ENCODE measurements at places on chromosomes 5 and 9. TPM values are rescaled to one million over a fixed set of nuclear protein-coding genes. Genes with fewer than 3 reads are reported as not detected.

Gene MRNIP
- total RNA-seq = 4.2 TPM

GRCh38 chr9:84340535-84340934 is at the start of gene SLC28A3:
TSS of gene SLC28A3 (minus strand) at chr9:84340758. CDS start at chr9:84340633, 125 bp downstream.
- no peak for DNase-seq

- DNase-seq = no peak
These were observed 63.5 kb upstream of the MOCS2 start for GRCh38 chr5:53173083-53173482.

GRCh38 chr5:62143268-62144229 is 162.5 kb upstream of the KIF2A start:
- DNase-seq = peak; percentile 2

DNA sequence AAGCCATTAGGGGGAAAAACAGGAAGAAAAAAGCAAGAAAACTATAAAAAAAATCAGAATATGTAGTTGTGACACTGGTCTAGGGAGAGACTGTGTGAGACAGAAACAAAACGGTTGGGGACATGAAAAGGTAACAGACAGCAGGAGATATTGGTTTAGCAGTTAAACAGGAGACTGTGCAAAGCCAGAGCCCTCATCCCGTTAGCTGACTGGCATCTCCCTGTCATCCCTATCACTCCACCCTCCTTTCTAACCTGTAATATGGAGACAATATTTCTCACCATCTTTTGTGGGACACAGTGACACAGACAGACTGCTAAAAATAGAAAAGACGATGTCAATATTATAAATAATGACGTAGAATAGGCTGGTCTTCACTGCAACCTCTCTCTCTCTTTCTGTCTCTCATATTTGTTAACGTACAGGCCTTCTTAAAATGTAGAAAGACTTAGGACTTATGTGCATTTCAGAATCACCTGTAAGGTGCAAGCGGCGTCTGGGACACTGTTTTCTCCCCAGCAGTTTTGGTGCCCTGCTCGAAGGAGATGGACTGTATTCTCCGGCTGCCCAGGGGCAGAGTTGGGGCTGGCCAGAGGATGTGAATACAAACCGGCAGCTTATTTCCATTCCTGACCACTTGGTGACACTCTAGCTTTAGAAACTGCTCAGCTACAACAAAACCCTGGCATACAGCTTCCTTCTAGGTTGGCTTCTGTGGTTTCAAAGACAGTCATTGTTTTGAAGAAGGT is 190.6 kb downstream of the MAT2B start:
- peak; percentile 85 for DNase-seq

DNA sequence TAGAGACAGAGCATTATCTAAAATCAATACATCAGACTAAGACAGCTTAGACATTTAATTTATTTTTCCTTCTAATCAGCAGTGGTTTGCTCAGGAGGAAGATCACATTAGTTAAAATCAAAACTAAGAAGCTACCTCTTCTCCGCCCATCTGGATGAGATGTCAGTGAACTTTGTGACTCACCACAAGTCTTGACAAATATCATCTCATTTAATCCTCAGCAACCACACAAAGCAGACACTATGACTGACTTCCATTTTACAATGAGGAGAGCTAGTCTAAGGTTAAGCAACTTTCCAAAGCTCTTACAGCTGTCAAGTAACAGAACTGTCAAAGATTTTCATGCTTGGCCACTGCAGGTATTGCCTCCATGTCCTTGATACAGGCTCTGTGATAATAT is 289.5 kb downstream of the DEPDC1B start:
- no peak for DNase-seq

- no peak for DNase-seq
These were observed 67.3 kb upstream of the TNFAIP8 start for GRCh38 chr5:119288379-119289033.

DNA sequence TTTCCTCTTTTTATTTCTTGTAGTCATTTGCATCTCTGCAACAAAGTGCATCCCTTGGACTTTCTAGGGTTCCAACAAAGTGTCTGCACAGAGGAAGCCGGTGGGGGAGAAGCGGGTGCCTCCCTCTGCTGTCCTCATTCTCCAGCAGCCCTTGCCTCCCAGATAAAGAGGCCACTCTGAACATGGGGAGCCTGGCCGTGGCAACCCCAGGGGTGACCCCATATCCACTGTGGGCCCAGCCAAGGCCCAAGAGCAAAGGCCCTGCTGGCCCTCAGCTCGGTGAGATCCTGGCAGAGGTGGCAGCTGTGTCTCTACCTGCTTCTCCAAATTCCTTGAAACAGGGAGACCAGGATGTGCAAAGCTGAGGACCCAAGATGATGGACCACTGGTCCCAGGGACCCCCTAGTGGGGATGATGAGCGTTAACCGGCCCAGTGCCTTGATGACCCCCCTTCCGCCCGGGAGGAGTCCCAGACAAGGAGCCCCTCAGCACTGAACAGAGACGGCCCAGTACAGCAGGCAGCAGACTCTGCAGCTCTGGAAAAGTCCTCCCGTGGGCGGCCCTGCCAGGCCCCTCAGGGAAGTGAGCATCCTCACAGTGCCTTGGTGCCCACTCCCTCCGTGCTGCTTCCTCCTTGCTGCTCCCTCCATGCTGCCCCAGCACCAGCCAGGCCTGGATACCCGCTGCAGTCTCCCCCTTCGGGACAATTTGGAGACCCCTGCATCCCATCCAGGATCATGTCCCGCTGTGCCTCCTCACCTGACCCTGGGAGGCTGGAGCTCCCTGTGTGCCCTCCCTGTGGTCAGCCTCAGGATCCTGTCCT is 62.5 kb downstream of the MRPL36 start:
- DNase-seq = no peak

Gene LHX6
- total RNA-seq = 1.9 TPM

Gene PCA3
- total RNA-seq = 0.25 TPM

DNA sequence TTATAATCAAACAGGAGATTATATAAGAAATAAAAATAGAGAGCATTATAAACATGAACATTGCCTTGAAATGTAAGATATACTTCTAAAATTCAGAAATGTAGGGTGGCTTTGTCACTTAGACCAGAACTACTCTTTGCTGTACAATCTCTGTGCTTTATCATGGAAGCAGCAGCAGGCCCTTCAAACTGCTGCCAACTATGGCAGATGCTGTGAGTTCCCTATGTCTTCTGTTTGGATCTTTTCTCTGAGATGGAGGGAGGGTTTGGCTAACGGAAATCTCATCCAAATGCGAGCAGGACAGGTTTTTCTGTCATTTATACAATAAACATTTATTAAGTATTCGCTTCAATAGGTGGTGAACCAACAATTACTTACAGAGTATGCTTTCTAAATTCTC is 34.8 kb upstream of the RICTOR start:
- no peak for DNase-seq

Gene SARDH
- total RNA-seq = under 0.01 TPM

Gene GPRIN1
- 4.5 TPM for total RNA-seq

Gene GFPT2
- 0.13 TPM for total RNA-seq

DNA sequence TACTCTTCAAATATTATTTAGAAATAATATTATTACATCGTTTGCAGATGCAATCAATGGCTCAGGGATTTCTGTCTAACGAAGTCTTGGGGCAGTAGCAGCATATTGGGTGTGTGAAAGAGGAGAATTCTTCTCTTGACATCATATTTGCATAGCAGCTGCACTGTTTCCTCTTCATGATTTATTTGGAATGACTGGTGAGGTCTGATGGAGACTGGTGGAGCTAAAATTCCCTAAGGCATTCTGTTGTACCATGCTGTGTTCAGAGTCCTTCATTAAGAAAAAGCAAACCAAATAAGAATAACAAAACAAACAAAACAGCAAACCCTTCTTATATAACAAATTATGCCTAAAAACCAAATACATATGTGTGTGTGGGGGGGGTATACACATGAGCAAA is 177.6 kb downstream of the DIRAS2 start:
- no peak for DNase-seq

DNA sequence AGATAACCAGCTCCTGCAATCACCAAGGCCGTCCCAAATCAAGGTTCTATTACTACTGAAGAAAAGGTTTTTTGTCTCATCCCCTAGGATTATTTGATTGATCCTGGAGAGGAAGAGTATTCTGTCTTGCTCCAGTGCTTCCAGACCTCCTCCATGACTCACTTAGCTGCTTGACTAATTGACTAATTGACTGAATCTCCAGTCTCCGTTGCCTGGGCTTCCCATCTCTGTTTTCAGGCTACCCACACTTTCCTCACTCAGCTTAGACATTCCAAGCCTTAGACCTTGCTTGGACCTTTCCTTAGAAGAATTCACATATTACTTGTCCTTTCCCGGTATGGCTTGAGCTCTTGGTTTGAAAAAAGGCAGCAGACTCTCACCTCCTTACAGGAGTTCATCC is 60.6 kb downstream of the FRMD3 start:
- no peak for DNase-seq

DNA sequence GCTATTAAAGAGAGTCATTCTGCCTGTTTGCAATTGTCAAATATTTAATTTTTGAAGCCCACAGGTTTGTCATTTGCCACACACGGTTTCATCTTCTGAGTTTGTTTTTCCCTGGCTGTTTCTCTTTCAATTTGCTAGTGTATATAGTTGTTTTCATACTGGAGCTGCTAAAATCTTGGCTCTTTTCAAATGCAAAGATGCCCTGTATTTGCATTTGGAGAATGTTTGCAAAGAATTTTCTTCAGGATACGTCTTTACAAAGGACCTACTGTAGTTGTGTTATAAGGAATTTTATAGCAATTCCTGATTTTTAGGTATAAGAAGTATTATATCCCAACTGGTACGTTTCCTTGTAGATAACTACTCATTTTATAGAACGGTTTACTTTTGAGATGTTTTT is 48.0 kb downstream of the IZUMO3 start:
- no peak for DNase-seq

DNA sequence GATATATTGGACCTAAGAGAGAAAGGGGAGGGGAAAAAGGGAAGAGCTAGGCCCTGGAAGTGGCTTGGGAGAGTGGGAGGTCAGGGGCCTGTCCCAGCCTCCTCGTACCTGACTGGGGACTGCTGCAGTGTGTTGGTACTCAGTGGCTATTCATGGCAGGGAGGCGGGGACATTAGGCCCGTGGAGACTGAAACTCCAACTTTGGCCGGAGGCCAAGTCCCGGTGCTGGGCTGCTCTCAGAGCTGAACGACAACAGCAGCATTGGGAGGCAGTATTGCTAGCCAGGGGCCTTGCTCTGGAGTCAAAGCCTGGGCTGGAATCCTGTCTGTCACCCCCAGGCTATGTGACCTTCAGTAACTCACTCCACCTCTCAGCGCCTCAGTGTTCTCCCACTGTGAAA is 37.8 kb downstream of the NEURL1B start:
- DNase-seq = peak; percentile 3

DNA sequence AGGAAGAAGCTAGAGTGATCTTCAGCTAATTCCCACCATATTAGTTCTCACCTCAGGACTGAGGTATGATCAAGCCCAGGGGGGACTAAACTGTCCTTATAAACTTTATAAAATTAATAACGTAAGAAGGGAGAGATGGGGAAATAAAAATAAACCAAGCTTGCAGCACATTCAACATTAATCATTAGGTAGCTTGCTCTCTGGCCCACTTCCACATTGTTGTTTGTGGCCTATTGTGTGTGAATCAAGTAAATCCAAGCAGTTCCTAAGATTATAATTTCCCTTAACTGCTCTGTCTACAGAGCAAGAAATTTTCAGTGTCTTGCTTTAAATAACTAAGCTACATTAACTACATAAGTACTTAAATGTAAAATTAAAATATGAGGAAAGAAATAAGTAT is 131.3 kb upstream of the ABCA1 start:
- DNase-seq = no peak

DNA sequence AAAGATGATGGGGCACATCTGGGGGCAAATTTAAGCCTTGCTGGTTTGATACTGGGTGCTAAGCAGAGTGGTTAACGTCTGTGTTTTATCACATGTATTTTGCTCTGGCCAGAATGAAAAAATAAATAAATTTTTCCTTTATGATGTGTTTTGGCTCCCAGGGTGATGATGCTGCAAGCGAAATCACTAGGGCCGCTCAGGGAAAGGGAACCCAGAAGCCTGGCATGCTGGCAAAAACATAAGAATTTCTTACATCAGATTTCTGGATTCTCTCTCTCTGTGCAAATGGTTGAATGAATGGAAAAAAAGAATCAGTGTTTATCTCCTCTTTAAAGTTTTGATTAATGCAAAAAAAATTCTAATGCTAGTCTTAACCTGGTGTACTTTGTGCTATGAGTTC is 1975.2 kb upstream of the C9orf72 start:
- DNase-seq = no peak

Gene GPX8
- 12.6 TPM for total RNA-seq

Gene ATG10
- 6.2 TPM for total RNA-seq

Gene SPINK7
- not detected for total RNA-seq

DNA sequence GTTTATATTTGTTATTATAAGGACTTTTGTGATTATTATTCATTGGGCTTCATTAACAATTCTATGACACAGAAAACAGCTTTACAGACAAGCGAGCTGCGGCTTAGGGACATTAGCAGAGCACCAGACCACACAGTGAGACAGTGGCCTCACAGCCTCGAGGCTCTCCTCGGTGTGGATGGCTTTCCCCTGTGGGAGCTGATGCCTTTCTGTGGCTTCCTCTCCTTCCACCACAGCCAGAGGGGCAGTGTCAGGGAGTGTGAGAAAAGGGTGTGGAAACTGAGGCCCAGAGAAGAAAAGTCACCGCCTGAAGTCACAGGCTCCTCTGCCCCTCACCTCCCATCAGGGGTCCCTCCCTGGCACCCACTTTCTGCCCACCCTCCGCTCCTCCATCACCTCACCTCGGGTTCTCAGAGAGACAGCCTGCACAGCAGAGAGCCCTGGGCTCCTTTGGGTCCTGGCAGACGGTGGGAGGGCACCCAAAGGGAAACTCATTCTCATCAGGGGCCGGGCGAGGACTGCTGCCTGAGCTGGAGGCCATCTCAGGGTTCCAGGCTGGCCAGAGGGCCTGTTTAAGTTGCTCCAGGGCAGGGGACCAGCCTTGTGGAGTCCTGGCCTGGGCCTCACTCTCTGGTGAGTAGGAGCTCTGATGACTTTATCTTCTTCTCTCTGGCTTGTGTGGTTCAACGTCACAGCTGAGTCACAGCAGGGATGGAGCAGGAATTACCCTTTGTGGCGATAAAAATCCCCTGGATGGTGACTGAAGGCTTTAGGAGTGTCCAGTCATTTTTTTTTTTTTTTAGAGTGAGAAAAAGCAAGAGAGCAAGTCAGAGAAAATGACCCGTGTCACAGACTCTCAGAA is 830 bp downstream of the TRAF1 start:
- DNase-seq = peak; percentile 43

- DNase-seq = no peak
These were observed 8.5 kb downstream of the ELL2 start for GRCh38 chr5:95953021-95953702.

GRCh38 chr5:172370648-172371545 is 83.4 kb downstream of the SH3PXD2B start:
- no peak for DNase-seq
